ENCODE measurements at places on chromosomes 2 and 18.
A peak's percentile ranks its signal among the peaks of the same experiment; 100 is the strongest.

DNA sequence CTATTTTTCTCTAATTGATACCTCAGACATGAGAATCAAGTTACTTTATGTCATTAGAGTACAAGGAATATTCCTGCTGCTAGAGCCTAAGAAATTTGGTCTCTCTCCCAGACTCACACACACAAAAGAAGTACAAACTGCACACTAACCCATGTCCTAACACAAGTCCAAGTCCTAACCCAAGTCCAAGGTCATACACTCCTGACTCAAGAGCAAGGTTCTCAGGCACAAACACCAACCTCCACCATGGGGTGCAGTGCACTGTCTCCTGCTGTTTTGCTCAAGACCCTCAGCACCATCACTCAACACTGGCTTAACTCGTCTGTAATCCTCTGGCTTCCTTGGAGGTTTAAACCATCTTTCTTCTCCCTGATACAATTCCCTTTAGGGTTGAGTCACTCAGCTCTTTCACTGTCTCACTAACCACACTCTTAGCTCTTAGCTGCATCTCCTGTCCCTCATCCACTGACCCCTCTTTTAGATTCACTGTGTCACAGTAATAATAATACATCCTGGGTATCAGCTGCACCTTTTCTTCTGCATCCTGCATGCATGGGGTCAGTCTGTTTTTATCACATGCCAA is 129.8 kb downstream of the BCL2L11 start:
- H3K27me3 ChIP-seq = no peaks in the 10 kb centered on the region
- H3K4me3 ChIP-seq = no peak overlapping the region
- no peak overlapping the region for H3K27ac ChIP-seq
- no peaks in the 10 kb centered on the region for H3K4me1 ChIP-seq
- DNase-seq = no peak

DNA sequence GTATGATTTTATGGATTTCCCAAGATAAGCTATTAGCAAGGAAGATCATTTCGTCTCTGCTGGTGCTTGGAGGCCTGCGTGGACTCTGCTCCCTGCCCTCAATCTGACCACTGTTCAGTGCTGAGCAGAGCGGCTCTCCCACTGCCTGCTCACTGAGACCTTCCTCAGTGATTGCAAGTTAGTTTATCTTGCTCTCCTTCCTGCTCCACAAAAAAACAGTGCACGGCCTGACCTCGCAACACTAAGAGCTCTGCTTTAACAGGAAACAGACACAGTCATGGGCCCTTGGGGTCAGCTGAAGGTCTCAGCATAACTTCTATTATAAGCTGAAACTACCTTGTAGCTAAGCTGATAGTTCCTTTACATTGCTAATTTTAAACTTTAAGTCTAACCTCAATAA is 53.1 kb downstream of the PRELID3A start:
- H3K27ac ChIP-seq = no peak overlapping the region
- H3K27me3 ChIP-seq = no peaks in the 10 kb centered on the region
- H3K4me3 ChIP-seq = no peak overlapping the region
- H3K4me1 ChIP-seq = no peaks in the 10 kb centered on the region

DNA sequence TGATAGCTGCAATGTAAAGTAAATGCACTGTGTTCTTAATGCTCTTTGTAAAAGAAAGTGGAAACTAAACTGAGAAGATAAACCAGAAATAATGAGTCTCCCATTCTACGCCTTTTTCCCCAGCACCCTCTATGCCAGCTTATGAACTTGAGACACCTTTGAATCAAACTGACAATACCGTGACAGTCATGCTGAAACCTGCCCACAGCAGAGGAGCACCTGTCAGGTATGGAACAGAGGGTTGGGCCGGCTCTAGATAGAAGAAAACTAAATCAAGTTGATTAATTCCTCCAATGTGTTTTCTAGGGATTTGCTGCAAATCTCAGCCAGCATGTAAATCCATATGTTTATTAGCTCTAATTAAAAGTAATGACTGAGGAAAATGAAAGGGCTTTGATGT is 520.6 kb upstream of the RAB12 start:
- H3K4me1 ChIP-seq = peaks cover 4% of the 10 kb centered on the region
- H3K4me3 ChIP-seq = no peak overlapping the region
- H3K27ac ChIP-seq = no peak overlapping the region

- no peaks in the 10 kb centered on the region for H3K36me3 ChIP-seq
- H3K4me3 ChIP-seq = peak within 1 kb of the TSS; percentile 41
- peaks cover 10% of the 10 kb centered on the region for H3K27me3 ChIP-seq
- peak within 1 kb of the TSS; percentile 86 for H3K27ac ChIP-seq
- DNase-seq = peak; percentile 93
Measured at GRCh38 chr2:236569573-236569973, at the start of gene ACKR3. Gene ACKR3, plus strand, starts transcription at chr2:236569825. Its CDS starts 10,641 bp downstream, at chr2:236580466.

DNA sequence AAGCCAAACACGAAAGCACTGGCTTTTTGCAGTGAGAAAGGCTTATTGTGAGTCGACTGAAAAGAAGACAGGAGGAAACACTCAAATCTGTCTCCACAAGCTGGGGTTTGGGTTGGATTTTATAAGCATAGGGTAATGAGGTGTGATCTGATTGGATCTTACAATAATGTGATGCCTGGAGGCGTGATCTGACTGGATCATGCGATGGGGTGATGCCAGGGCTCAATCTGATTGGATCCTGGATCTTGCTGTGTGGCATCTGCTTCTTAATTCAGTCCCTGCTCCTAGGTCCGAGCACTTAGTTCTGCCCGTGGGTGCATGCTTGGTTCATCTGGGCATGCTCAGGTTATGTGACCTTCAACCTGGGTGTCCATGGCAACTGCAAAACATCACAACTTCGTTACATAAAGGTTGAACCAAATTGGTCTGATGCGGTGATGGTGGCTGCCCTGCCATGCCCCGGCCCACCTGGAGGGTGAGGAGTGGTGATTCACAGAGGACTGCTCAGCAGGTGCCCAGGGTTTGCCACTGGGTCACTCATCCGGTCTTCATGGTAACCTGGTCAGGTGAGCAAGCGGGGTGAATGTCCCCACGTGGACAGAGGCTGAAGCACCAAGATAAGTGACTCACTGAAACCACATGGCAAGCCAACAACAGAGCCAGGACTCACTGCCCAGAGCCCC is 111.0 kb downstream of the KCNF1 start:
- peak; percentile 17 for DNase-seq
- H3K36me3 ChIP-seq = no peaks in the 10 kb centered on the region
- H3K4me1 ChIP-seq = peaks cover 5% of the 10 kb centered on the region
- H3K4me3 ChIP-seq = no peak overlapping the region
- H3K27ac ChIP-seq = no peak overlapping the region

- H3K27me3 ChIP-seq = peaks cover 43% of the 10 kb centered on the region
- no peaks in the 10 kb centered on the region for H3K36me3 ChIP-seq
- H3K27ac ChIP-seq = no peak overlapping the region
- no peak overlapping the region for H3K4me3 ChIP-seq
- no peak for DNase-seq
Measured at GRCh38 chr2:75612108-75612861, 34.3 kb upstream of the MRPL19 start.

DNA sequence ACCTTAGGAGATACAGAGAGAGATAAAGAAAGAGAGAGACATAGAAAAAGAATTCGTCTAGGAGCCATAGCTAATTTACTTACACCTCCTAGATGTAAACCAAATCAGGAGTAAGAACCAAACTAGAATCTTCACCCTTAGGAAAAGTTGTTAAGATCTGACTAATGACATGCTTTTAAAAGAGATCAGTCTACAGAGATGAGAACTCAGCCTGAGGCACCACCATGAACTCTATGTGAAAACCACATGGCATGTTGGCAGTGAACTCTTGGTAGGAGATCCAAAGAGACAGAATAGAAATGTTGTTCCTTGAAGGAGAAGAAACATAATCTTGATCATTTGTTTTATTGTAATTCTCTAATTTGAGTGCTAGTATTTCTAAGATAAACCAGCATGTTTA is 585.4 kb upstream of the ID2 start:
- no peaks in the 10 kb centered on the region for H3K4me1 ChIP-seq
- no peak overlapping the region for H3K4me3 ChIP-seq
- no peak for DNase-seq
- H3K36me3 ChIP-seq = no peaks in the 10 kb centered on the region
- H3K27ac ChIP-seq = no peak overlapping the region

- peak; percentile 55 for DNase-seq
- H3K4me3 ChIP-seq = peak overlapping the region; percentile 1
- no peaks in the 10 kb centered on the region for H3K36me3 ChIP-seq
- no peak overlapping the region for H3K27ac ChIP-seq
- peaks cover 31% of the 10 kb centered on the region for H3K4me1 ChIP-seq
Measured at GRCh38 chr2:98769784-98770183, 38.9 kb upstream of the MGAT4A start.

GRCh38 chr18:5746844-5747243 is 148.5 kb downstream of the TMEM200C start:
- no peak for DNase-seq
- H3K4me3 ChIP-seq = no peak overlapping the region
- H3K27ac ChIP-seq = no peak overlapping the region
- no peaks in the 10 kb centered on the region for H3K27me3 ChIP-seq
- no peaks in the 10 kb centered on the region for H3K4me1 ChIP-seq

- H3K27me3 ChIP-seq = no peaks in the 10 kb centered on the region
- peak within 1 kb of the TSS; percentile 99 for H3K27ac ChIP-seq
- no peaks in the 10 kb centered on the region for H3K36me3 ChIP-seq
- H3K4me3 ChIP-seq = peak within 1 kb of the TSS; percentile 81
Measured at GRCh38 chr2:164841719-164842623, at the start of gene COBLL1. Gene COBLL1, minus strand, starts transcription at chr2:164841823. Its CDS starts 627 bp downstream, at chr2:164841196.

DNA sequence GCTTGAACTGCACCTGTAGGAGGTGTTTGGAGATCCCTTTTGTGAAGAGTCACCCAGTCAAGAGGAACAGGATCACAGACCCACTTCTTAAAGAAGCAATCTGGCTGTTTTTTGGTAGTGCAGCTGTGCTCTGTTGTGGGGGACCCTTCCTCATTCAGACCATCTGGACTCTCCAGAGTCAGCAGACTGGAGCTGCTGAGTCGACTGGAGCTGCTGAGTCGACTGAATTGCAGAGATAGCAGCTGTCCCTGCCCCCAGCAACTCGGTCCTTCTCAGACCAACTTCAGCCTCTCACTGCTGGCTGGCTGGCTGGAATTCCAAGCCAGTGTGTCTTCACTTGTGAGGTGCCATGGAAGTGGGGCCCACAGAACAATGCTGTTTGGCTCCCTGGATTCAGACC is 56.8 kb downstream of the GTF3C3 start:
- no peak overlapping the region for H3K27ac ChIP-seq
- H3K4me1 ChIP-seq = no peaks in the 10 kb centered on the region
- H3K27me3 ChIP-seq = no peaks in the 10 kb centered on the region
- no peak overlapping the region for H3K4me3 ChIP-seq
- no peak for DNase-seq

DNA sequence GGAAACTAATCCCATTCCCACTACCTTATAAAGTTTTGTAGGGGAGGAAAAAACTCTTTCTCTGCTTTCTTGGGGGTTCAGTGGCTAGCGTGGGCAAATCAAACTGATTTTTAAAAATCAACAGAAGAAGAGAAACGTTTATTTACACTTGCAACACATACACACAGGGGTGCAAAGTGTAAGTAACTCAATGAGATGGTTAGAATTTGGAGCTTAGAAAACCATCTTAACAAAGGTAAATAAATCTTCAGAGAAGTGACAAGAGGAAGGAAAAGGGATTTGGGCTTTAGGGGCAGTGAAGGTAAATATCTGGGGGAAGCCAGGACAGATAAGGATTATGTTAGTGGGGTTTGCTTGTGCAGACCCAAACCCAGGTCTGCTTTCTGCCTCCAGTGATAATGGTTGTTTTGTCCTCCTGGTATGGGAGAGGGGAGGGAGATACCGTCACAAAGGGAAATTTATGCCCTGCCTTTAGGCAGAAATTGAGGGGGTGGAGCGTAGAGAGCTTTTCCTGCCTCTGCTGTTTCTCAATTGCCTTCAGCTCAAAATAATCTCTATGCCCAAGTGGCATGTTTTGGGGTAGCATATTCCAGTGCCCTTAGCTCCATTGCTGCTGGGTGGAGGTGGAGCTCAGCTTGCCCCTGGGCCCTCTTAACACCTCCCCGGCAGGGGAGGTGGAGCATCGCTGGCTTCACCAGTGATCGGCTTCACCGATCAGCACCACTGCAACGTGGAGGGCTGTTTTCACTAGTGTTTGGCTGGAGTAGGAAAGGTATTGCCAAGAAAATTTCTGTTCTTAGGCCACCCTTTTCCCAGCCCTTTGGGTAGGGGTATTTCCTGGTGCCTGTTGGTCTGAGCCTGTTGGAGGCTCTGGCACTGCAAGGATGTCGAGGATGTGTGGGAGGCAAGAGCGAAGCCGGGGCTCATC is 92.2 kb downstream of the TEX51 start:
- no peaks in the 10 kb centered on the region for H3K27me3 ChIP-seq
- H3K4me1 ChIP-seq = no peaks in the 10 kb centered on the region
- H3K27ac ChIP-seq = no peak overlapping the region
- H3K4me3 ChIP-seq = no peak overlapping the region

DNA sequence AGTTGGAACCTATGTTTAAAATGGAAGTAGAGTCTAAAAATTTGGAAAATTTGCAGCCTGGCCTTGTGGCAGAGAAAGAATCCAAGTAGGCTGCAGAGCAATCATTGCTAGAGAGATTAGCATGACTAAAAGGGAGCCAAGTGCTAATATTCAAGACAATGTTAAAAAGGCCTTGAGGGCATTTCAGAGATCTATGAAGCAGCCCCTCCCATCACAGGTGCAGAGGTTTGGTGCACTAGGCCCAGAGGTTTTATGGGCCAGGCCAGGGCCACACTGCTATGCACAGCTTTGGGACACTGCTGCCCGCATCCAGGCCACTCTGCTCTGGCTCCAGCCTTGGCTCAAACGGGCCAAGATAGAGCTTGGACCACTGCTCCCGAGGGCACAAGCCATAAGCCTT is 6.7 kb upstream of the IL1A start:
- no peak for DNase-seq
- no peak overlapping the region for H3K27ac ChIP-seq
- no peaks in the 10 kb centered on the region for H3K4me1 ChIP-seq

DNA sequence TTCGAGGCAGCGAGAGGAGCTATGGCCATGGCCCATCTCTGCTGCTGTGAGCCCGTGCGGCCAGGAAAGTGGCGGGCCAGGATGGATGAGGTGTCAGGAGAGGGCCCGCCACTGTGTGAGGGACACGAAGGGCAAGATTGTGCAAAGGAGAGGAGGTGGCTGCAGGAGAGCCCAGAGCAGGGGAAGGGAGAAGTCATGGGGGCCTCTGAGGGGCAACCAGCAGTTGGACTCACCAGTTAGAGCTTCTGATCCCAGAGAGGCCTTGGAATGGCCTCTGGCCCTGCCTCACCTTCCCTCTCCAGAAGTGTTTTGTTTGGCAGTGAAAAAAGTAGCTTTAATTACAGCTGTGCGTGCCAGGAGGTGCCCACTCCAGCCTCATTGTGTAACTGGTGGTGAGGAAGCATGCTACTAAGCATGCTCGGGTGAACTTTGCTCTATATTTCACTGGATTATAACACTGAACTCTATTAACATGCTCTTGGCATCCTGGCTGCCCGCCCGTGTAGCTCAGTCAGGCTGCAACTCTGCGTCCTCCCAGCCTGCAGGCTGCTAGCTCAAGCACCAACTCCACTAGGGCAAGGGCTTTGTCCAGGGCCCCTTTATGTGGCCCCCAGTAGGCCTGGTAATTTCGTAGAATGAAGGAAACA is 34.2 kb downstream of the IMPA2 start:
- no peaks in the 10 kb centered on the region for H3K27me3 ChIP-seq
- peaks cover 63% of the 10 kb centered on the region for H3K4me1 ChIP-seq
- peak overlapping the region; percentile 87 for H3K27ac ChIP-seq
- peaks cover 57% of the 10 kb centered on the region for H3K36me3 ChIP-seq
- peak; percentile 86 for DNase-seq
- H3K4me3 ChIP-seq = no peak overlapping the region

- H3K27me3 ChIP-seq = no peaks in the 10 kb centered on the region
- no peak overlapping the region for H3K4me3 ChIP-seq
- DNase-seq = no peak
- no peaks in the 10 kb centered on the region for H3K36me3 ChIP-seq
- H3K4me1 ChIP-seq = peaks cover 37% of the 10 kb centered on the region
Measured at GRCh38 chr2:10229462-10230099, 73.1 kb upstream of the HPCAL1 start.

- no peak overlapping the region for H3K27ac ChIP-seq
- no peaks in the 10 kb centered on the region for H3K36me3 ChIP-seq
- no peak overlapping the region for H3K4me3 ChIP-seq
- H3K4me1 ChIP-seq = no peaks in the 10 kb centered on the region
- no peaks in the 10 kb centered on the region for H3K27me3 ChIP-seq
Measured at GRCh38 chr2:114294741-114295140, 147.7 kb upstream of the DPP10 start.
